ENCODE measurements at places on chromosomes 6 and 20.

DNA sequence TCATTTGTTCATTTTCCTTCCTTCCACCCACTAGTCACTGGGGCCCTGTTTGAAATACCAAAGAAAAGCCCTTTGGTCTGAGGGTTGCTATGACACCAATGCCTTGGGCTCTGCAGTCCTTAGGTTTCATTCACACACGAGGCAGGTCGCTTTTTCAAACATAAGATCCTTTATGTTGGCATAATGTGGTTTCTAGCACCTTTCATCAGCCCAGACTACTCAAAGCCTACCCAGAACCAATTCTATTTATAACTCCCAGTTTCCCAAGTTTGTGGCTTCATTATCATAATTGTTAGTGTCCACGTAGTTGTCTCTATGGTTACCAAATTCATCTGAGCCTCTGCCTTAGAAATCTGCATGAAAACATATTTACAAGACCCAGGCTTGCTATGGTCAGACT lies 6.6 kb upstream of the TP53RK start:
- DNase-seq, result no peak

- no peak for DNase-seq
Measured at GRCh38 chr20:54535033-54535432, 59.6 kb downstream of the DOK5 start.

DNA sequence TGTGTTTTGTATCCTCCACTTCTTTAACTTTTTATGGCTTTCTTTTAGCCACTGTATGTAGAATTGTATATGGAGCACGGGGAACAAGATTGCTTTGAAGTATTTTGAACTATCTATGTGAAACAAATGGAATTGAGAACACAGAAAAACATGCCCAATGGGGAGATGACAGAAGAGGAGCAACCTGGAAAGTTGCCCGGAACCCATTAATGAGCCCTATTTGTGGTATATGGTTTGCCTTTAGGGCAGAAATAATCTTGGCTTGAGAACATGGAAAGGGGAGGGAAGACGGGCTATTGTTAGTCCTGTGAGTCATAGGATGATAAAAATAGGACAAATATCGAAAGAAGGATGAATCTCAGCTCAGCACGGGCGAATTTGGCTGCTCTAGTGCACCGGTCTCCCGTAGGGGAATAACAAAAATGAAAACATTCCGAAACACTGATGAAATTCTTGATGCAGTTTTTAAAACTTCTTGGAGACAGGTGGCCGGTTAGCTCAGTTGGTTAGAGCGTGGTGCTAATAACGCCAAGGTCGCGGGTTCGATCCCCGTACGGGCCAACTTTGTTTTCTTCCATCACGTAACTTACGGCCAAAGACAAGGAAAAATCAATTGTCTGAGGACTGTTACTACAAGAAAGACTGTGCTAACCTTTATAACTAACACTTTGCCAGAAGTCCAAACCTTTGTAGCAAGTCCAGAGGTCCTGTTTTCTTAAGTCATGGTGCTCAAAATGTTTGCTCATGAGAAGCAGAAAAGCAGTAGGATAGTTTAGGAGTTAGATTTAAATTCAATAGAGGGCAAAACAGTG lies 15.7 kb downstream of the HMGN4 start:
- no peak for DNase-seq

DNA sequence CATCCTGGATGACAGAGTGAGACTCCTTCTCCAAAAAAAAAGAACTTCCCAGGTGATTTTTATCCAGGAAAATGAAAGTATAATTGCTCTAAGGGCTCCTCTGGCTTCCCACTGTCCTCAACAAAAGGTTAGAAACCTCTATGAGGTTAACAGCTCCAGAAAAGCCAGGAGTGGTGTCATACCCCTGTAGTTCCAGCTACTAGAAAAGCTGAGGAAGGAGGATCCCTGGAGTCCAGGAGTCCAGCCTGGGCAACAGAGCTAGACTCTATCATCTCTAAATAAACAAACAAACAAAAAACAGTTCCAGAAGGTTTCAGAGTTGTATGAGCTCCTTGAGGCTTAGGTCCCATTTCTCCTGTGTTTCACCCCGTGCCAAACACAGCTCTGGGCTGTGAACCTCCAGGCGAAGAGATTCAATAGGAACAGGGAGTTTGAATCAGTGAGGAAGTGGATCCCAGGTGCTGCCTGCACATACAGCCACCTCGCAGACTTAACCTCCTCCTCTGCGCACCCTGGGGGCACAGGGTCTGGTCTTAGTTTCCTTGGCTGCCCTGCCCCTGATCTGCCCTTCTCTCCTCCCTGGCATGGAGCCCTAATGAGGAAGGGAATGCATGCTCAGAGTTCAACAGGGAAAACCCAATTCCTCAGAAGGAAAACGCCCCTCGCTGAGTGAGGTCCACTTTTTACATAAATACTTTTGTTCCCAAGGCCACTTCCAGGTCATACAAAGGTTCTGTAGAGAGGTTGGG lies 31.0 kb downstream of the ZC3H12D start:
- no peak for DNase-seq

DNA sequence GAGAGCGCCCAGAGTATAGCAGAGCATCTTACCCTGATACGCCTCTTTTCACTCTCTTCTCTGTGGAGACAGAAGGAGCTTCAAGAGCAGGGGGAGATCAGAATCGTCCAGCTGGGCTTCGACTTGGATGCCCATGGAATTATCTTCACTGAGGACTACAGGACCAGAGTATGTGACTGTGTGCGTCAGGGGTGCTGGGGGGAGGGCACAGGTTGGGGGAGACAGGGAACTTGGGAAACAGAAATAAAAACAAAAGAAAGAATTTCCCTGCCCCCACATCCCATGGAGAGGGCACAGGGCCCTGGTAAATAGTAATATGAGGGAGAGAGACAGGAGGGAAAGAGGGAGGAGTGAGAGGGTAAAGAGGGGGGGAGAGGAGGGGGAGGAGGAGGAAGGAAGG lies 3.0 kb upstream of the C4A start:
- no peak for DNase-seq

- no peak for DNase-seq
Measured at GRCh38 chr6:100946711-100947110, 65.6 kb upstream of the ASCC3 start.

- no peak for DNase-seq
Measured at GRCh38 chr6:107803957-107804356, 20.2 kb downstream of the SCML4 start.

- no peak for DNase-seq
Measured at GRCh38 chr6:33631971-33632557, 10.9 kb downstream of the ITPR3 start.

DNA sequence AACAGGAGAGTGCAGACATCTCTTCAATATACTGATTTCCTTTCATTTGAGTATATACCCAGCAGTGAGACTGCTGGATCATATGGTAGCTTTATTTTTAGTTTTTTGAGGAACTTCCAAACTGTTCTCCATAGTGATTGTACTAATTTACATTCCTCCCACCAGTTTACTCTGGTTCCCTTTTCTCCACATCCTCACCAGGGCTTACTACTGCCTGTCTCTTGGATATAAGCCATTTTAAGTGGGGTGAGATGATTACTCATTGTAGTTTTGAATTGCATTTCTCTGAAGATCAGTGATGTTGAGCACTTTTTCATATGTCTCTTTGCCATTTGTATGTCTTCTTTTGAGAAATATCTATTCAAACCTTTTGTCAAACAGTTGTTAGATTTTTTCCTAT lies 64.9 kb upstream of the HMGCLL1 start:
- DNase-seq, result no peak

- no peak for DNase-seq
Measured at GRCh38 chr6:162156146-162156545, 571.4 kb downstream of the PRKN start.

GRCh38 chr20:44219170-44219730 lies 8.7 kb upstream of the OSER1 start:
- DNase-seq, result no peak

DNA sequence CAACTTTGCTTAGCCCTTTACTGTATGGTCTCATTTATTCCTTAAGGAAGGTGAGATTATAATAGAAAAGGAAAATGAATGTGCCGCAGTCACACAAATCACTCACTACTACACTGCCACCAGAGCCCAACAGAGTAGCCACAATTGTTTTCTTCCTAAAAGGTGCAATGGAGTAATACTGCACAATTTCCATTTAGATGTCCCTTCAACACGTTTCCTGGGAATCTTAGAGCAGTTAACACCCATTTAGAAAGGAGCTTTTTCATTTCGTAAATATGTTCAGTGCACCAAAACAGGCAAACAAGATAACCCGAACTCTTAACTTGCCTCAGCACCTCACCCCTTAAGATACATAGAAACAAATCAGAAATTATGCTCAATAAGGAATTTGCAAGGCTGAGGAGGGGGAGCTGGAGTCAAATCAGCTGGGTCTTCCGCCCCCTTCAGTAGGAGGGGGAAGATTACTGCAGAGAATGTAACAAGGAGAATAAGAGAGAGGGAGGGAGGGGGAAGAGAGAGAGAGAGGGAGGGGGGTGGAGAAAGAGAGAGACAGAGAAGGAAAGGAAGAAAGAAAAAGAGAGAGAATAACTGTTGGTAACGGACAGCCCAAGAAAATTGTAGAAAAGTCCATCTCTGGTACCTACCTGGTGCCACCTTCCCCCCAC lies 155.5 kb downstream of the BCAS1 start:
- DNase-seq, result no peak

GRCh38 chr20:38873050-38873581 lies 53.1 kb upstream of the FAM83D start:
- peak; percentile 62 for DNase-seq

DNA sequence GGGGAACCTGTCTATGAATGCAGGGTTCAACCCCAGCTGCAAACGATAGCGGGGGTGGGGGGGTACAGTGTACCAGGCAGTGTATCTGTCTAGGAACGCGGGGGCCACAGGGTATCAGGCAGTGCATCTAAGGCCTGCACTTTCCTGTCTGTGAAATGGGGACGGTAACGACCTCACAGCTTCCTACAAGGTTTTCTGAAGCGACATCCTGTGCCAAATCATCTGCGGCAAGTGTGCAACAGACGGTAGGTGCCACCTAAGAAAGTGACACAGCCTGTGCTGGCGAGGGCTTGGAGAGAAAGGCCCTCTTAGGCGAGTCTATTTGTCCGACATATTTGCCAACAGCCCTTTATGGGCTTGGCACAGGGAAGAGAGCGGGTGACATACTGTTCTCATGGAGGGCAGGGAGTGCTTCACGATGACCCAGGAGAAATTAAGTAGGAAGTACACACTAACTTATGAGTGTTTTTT lies 3.8 kb downstream of the DIDO1 start:
- DNase-seq, result peak; percentile 34

GRCh38 chr6:132359886-132360285 lies 41.4 kb downstream of the MOXD1 start:
- no peak for DNase-seq

DNA sequence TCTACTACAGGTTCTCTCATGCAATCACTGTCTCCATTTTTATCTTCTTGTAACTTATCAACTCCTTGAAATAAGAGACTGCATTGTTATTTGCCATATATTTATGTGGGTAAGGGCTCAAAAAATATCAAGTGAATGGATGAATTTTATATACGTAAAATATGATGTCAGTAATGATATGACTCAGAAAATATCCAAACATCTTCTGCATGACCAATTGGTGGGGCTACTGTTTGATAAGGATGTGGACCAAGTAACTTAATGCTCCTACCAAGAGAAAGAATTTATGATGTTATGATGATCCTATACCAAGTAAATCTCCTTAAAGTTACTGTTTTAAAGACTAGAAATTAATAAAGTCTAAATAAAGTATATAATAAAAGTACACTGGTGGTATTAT lies 103.7 kb downstream of the OGFRL1 start:
- no peak for DNase-seq

DNA sequence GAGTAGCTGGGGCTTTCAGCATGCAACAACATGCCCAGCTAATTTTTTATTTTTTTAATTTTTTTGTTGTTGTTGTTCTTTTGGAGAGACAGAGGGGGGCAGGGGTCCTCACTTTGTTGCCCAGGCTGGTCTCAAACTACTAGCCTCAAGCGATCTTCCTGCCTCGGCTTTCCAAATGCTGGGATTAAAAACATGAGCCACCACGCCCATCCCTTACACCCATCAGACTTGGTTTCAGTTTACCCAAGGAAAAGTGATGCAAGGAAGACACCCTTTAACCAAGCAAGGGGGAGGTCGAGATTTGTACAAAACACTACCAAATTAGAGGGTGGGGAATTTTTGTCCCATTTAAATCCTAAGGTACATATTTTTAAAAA lies 210.1 kb downstream of the ARHGAP18 start:
- no peak for DNase-seq

DNA sequence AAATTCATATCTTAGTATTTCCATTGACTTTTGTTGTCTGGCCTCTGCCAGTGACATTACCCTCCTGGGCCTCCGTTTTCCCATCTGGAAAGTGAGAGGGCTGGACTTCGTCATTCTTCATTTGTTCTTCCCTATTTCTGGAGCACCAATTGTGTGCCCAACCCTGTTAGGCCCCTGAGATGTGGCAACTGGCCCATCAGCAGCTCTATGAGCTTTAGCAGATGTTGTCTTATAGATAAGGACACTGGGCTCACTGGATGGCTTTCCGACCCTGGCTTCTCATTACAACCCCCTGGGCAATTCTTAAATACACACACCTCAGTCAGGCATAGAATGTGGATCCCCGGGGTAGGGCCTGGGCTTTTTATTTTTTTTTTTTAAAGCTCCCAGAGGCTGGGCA lies 14.7 kb downstream of the PABPC1L start:
- DNase-seq, result no peak

GRCh38 chr6:91606148-91606901 lies 1019.5 kb upstream of the MAP3K7 start:
- DNase-seq, result no peak

DNA sequence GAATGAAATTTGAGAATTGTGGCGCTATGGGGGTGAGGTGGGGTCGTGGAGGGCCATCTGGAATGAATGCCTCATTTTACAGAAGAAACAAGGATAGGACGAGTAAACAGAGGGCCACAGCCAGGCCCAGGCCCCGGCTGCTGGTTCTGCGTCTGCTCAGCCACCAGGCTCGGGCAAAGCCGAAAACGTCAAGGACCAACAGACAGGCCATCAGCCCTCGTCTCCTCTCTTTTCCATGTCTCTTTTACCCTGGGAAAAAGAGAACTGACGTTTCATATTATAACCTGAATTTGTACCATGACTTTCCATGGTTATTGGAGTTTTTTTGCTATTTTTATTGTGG lies 212.4 kb upstream of the ARID1B start:
- no peak for DNase-seq

GRCh38 chr6:82614518-82614917 lies 250.9 kb downstream of the TPBG start:
- DNase-seq, result no peak

- no peak for DNase-seq
Measured at GRCh38 chr20:32941155-32941885, 62.9 kb downstream of the SUN5 start.

DNA sequence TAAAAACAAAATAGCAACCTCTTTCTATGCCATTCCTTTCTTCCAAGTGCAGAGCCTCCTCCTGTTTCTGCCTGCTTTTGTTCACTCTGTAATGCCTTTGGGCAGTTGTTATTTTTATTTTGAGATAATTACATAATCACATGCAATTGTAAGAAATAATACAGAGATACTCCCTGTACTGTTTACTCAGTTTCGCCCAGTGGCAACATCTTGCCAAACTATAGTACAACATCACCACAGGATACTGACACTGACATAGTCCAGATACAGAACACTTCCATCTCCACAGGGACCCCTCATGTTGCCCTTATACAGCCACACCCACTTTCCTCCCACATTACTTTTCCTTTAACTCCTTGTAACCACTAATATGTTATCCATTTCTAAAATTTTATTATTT lies 59.7 kb downstream of the BANF2 start:
- DNase-seq, result no peak
